ENCODE measurements at places on chromosomes 1 and 21.

GRCh38 chr21:45580576-45581321 is 38.5 kb upstream of the SLC19A1 start:
- no peak for DNase-seq

- DNase-seq = no peak
These were observed 54.3 kb downstream of the NBPF6 start for GRCh38 chr1:108504447-108504846.

DNA sequence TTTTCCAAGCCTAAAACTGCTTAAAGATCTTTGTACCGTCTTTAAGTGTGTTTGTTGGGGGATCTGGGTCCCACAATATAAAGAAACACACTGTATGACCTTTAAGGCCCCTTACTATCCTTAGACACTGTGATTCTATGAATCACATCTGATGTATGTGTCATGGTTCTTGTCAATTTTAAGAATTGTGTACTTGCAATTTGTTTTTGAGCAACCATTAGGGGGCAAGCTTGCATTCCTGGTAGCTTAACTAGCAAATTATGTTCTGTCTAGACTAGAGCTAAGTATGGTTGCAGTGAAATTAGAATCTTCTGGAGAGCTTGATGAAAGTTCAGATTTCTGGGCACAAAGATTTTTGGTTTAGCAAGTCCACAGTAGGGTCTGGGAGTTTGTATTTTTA is 219.5 kb downstream of the TPR start:
- peak; percentile 17 for DNase-seq

DNA sequence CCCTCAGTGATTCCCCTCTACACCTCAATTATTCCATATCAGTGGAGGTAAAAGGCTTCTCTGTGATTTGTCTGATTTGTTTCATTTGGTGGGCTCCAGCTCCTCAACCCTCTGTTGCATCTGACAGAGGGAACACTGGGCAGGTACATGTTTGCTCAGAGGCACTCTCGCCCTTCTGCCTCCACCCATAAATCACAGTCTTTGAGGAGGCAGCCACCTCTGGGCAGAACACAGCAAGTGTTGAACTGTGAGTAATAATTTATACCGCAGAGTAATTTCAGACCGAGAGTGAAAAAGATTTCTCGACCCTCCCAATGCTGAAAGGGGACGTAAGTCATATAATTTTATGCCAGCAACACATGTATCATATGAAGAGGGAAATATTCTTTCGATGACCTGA is 330.1 kb upstream of the PBX1 start:
- DNase-seq = no peak
